Activated CD4-positive, alpha-beta T cell treated with anti-CD3 and anti-CD28 coated beads for 4 hours (primary cell): ENCODE measurements at places on chromosomes 12 and 14.

GRCh38 chr14:87461704-87462103 is 531.3 kb downstream of the GALC start:
- no peak for DNase-seq

DNA sequence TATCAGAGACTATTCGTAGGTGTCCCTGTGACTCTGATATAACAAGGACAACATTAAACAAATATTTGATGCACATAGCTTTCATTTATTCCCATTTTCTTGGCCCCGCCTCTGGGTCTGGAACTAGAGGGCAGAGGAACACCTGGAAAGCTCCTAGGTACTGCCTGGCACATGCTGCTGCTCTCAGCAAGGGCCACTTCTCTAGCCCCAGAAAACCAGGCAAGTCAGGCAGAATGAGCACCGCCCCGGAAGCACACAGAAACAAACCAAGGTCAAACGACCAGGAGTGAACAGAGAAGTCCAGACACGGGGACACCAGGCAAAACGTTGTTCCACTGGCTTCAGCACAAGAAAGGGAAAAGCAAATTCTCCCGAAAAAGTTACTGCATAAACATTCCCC is 76.1 kb downstream of the TTC7B start:
- no peak for DNase-seq

DNA sequence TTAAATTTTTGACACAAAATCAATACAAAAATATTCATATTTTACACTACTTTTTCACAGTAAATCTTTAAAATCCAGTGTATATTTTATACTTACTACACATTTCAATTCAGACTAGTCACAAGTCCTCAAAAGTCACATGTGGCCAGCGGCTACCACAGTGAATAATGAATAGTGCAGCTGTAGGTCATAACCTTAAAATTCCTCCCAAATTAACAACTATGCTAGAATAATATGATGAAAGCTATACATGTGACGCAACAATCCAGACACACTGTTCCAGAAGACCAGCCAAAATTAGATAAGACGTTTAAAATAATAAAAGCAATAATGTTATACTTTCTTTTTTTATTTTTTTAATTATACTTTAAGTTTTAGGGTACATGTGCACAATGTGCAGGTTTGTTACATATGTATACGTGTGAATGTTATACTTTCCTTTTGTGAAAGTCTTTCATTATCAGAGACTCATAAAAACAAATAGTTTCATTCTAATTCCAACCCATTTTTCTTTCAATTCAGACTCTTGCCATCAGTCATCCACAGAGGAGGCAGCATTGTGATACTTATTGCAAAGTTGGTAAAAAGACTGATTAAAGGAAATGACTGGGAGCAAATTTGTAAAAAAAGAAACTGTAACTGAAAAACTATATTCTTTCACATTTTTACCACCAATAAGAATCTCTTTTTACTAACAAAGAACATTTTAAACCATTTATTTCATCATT is 67.0 kb downstream of the C2CD5 start:
- no peak for DNase-seq

GRCh38 chr12:63944586-63945228 is 100.2 kb downstream of the SRGAP1 start:
- no peak for DNase-seq

- no peak for DNase-seq
Measured at GRCh38 chr14:93017301-93017797, 94.4 kb downstream of the CHGA start.

GRCh38 chr14:55562135-55562534 is 17.9 kb upstream of the KTN1 start:
- no peak for DNase-seq

DNA sequence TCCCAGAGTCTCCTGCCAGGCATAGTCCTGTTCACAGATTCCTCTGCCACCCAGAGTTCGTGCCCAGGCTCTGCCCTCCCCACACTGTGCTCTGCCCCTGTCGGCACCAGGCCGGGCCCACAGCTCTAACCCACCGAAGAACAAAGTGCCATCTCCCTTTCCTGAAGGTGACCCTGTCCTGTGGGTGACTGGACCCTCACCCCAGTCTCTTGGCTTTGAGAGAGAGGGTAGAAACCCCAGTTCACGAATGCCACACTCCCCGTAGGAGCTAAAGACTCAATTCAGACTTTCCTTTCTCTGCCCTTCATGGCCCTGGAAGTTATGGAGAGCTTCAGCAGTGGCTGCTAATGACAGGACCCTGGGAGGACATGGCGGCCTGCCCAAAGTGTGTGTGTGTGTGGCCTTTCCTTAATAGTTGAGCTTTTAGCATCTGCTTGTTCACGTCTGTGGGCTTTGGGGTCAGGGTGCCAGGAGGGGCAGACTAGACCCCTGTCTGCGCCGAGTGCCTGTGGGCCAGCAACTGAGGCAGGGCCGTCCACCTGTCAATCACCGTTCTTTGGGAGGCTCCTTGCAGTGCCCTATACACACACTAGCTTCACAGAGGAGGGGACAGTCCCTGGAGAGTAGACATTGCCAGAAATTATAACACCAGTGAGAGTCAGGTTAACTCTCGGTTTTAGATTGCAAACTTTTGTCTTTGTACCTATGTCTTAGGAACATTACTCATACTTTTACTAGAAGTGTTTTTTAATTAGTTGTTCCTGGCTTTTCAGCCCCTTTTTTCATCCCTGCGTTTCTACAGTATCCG is 84.6 kb upstream of the DYNC1H1 start:
- no peak for DNase-seq

DNA sequence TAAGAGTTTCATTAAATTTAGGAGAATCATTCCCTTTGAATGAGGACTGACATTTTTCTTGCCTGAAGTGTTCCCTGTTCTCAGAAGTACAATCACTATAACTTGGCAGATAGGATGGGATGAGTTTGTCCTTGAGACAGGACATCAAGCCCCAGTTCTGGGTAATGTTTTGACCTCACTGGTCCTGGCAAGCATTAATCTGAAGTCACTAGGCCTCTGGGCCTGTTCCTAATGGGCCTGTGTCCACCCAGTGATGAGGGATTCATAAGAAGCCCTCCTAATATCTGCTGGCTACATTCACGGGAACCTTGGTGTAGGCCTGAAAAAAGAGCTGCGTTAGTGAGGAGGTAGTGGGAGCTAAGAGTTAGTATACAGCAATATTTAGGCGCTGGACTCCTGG is 37.2 kb downstream of the NINJ2 start:
- no peak for DNase-seq

- DNase-seq, result no peak
Measured at GRCh38 chr12:94379479-94380113, 80.1 kb downstream of the CEP83 start.

DNA sequence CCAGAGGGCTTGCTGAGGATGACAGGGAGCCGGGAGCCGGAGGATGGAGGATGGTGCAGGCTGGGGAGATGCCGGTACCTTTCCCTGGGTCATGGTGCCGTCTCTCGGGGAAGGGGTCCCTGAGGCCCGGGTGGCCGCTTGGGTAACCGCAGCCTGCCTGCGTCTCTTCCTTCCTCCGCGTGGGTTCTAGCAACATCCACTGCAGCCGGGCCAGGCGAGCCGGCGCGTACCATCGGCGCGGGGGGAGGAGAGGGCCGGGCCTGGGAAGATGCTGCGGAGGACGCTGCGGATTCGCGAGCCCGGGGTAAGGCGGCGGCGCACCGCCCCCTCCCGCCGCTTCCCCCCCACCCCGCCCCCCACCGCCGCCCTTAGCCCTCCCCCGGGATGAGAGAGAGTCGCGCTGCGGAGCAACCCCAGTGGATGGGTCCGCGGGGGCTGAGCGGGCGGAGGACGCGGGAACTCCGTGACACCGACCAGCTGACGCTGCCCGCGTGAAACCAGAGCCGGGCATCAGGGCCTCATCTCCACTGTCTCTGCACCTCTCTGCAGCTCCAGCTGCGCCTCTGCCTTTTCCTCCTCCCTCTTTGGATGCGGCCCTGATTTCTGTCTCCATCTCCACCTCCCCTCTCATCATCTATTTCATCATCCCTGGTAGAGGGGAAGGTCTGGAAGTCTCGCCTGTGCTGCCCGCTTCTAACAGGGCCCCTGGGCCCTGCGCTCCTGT is at the start of gene FAIM2:
TSS of gene FAIM2 (minus strand) at position 201 of the 724 bp plus-strand sequence. CDS start at position 93, 108 bp downstream.
- peak; percentile 28 for DNase-seq

DNA sequence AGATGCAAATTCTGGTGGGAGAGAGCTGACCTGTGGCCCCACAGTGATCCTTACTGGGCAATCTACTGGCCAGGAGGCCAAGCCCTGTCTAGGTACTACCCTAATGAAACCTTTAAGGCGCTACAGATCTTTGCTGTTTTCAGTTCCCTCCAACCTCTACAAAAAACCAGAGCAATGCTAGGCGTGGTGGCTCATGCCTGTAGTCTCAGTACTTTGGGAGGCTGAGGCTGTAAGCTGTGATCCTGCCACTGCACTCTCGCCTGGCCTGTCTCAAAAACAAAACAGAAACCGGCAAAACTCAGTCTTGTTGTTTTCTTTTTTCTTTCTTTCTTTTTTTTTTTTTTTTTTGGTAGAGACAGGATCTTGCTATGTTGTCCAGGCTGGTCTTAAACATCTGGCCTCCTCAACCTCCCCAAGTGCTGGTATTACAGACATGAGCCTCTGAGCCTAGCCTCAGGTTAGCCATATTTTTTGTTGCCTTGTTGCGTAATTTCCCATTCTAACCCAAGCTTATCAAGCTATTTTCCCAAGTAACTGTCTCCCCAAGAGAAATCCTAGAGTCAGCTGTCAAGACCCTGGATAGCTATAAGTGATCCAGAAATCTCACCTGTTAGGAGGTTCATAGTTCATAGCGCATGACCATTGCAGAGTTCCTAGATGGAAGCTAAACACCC is 2.8 kb downstream of the ETFBKMT start:
- no peak for DNase-seq

- no peak for DNase-seq
Measured at GRCh38 chr12:59850268-59850667, 254.4 kb downstream of the SLC16A7 start.

GRCh38 chr12:122837306-122838265 is 2.3 kb downstream of the HIP1R start:
- no peak for DNase-seq
